Muscle of back (tissue), 13 donors: ENCODE measurements at places on chromosomes 1 and 21.

- no peak for DNase-seq
Measured at GRCh38 chr1:207172885-207173284, 68.9 kb downstream of the C4BPA start.

GRCh38 chr1:178599745-178600144 is 86.8 kb downstream of the TEX35 start:
- no peak for DNase-seq

DNA sequence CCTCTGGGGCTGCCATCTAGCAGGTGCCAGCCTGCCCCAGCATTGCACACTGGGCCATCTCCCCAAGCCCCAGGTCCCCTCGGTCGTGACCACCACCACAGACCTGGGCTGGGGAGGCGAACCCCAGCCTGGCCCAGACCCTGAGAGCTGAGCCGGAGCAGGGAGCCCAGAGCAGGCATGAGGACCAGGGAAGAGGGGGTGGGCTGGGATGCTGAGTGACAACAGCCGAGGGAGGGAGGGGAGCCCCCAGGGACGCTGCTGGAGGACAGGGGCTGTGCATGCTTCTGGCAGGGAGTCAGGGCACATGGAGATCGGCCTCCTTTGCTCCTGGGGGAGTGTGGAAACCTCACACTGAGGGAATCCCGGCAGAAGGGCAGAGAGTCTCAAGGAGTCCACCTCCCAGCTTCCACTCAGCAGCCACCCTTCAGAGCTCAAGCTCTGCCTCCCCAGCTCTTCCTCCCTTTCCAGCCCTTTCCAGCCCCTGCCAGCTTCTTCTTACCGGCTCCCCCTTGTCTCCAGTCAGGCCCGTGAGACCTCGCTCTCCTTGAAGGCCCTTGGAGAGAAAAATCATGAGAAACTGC is 23.7 kb upstream of the PEF1 start:
- DNase-seq = no peak

DNA sequence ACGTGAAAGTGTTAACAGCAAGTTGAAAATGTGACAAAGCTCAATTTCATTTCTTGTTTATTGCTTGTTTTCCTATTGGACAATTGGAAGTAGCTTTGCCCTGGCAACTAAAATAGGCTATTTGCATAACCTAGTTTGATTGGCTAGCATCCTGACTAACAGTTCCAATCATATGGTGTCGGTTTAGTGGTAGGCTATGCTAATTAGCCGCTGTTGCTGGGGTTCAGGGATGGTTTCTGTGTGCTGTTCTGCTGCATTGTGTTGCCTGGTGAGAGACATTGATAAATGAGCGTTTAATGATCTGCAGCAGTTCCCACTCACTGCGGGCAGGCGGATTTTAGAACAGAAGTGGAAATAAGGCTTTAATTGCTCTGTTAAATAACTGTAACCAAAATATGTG is 68.5 kb downstream of the DYRK1A start:
- DNase-seq = peak; percentile 93

- no peak for DNase-seq
Measured at GRCh38 chr1:90346757-90347156, 351.8 kb downstream of the ZNF326 start.

- DNase-seq = no peak
Measured at GRCh38 chr1:173297798-173298391, 90.8 kb upstream of the TNFSF4 start.

DNA sequence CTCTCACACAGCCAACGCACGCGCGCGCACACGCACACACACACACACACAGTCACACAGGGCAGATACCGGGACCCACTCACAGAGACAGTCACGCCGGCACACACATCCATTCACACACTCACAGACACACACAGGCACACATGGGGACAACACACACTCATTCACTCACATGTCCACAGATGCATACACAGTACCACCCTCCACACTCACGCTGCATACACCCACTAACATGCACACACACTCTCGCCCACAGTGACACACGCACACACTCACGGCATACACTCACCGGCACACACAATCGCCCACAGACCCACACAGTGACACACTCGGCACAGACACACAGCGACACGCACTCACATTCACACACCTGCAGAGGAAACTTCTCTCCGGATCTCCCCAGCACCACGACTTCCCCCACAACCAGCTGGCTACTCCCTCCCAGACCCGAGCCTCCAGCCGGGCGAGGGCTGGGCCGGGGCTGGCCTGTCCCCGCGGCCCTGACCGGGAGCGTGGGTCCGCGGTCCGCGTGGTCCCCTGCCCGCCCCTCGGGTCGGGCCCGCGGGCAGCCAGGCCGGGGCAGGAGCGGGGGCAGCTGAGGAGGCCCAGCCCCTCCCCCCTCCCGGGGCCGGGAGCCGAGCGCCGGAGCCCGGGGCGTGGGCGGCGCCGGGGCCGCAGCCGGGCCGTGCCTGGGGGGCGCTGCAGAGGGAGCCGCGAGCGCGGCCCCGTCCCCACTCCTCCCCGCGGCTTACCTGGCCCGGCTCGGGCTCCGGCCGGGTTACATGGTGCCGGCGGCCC is 552 bp downstream of the DLGAP3 start:
- DNase-seq = no peak

- no peak for DNase-seq
Measured at GRCh38 chr1:106879538-106879937, 176.9 kb upstream of the PRMT6 start.

DNA sequence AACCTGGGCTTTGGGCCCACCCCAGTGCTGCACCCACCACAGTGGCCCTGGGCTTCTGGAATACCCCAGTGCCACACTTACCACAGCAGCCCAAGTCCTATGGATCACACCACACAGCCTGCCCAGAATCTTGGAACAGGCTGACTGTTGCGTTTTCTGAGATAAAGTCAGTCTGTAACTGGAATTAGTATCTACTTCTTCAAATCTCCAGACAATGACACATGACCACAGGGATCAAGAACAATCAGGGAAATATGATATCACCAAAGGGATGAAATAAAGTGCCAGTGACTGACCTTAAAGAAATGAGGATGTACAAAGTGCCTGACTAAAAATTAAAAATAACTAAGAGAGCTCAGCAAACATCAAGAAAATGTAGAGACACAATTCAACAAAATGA is 239.7 kb upstream of the PLD5 start:
- DNase-seq = no peak

DNA sequence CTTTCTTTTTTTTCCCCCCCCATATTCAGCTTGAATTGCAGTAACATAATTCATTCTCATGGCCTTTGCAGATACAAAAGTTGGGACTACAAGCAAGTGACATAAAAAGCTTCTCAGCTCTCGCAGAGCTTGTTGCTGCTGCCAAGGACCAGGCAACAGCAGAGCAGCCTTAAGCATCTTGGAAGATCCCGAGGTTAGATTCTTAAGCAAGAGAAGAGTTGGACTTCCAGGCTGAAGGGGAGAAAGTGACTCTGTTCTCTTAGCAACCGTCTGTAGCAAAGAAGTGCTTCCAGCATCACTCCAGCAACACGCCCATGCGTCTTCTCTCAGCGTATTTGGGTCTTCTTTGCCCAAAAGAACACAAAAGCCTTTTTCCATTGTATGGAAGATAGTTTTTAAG is 20.7 kb downstream of the AGT start:
- DNase-seq = no peak

DNA sequence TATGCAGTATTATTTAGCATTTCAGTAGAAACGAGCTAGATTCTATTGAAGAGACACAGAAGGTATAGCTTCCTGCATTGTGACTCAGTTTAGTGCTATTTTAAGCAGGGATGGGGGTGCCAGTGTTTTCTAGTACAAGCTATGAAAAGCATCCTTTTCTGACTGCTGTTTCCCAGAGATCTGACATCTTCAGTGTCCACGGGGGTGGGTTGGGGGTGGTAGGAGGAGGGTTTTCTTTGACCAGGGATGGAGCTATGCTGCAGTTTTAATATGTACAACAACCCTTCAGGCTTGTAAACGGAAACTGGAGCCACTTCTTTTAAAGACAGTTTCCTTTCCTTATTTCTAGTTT is 2.7 kb upstream of the NEGR1 start:
- DNase-seq = peak; percentile 77

- DNase-seq = no peak
Measured at GRCh38 chr1:33377756-33378155, 53.1 kb downstream of the PHC2 start.

GRCh38 chr1:156419854-156420204 is 50.8 kb downstream of the RHBG start:
- no peak for DNase-seq

GRCh38 chr1:201094832-201095231 is 17.4 kb downstream of the CACNA1S start:
- peak; percentile 45 for DNase-seq

- no peak for DNase-seq
Measured at GRCh38 chr1:117076648-117077047, 16.5 kb downstream of the TTF2 start.

DNA sequence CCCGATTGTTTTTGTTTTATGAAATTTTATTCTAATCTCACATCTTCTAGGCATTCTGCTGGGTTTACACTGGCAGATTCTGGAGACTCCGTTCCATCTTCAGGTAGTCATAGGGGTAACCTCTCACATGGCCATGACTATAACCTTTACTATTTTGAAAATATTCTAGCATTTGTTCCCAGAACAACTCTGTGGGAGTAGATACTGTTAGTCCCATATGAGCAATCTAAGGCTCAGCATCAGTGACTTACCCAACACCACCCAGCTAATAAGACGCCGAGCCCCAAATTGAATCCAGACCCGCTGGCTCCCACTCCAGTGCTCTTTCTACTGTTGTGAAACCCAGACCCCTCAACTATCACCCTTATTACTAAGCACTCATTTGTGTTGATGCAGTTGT is 9.8 kb downstream of the ADAMTS4 start:
- no peak for DNase-seq

- DNase-seq = no peak
Measured at GRCh38 chr1:202010180-202011015, at the start of gene ELF3. TSS of gene ELF3 (plus strand) at chr1:202010587. CDS start at chr1:202011137, 550 bp downstream.

GRCh38 chr21:45391743-45392572 is 13.0 kb upstream of the COL18A1 start:
- DNase-seq = no peak

DNA sequence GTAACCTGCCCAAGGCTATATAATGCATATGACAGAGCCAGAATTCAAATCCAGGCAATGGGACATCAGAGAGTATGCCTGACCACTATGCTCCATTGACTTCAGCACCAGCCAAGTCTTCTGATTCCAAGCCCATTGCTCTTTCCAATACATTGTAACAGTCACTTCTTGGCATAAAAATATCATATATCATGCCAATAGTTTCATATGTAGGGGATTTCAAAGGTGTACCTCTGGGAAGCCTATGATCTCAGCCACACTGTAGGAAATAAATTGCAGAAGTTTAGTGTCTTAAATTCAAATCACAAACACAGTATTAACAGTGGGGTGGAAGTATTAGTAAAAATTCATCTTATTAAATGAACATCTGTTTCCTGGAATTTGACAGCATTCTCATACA is 30.0 kb upstream of the ROR1 start:
- no peak for DNase-seq

DNA sequence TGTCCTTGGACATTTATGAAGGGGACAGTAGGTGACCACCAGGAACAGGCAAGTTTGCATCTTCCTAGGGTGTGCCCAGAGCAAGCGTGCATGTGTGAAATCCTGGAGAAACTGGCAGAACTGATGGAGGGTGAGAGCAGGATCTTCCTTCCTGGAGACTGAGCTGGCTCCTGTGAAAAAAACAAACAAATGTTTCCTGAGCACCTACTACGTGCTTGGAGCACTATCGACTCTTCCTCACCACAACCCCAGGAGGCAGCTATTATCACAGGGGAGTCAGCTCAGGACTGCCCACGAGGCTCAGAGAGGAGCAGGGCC is 1.5 kb upstream of the EDN2 start:
- no peak for DNase-seq

DNA sequence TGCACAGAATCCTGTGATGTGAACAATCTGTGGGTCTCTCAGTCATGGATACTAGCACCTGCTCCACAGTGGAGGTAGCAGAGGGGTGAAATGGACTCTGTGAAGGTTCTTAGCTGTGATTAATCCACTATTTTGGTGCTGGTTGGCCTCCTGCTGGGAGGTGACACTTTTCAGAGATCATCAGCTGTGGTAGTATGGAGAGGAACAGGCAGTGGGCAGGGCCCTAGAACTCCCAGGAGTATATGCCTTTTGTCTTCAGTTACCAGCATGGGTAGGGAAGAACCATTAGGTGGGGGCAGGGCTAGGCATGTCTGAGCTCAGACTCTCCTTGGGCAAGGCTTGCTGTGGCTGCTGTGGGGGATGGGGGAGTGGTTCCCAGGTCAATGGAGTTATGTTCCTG is 54.0 kb upstream of the KCNJ15 start:
- DNase-seq = no peak

- DNase-seq = peak; percentile 30
Measured at GRCh38 chr1:209412036-209412435, 171.5 kb upstream of the CAMK1G start.

DNA sequence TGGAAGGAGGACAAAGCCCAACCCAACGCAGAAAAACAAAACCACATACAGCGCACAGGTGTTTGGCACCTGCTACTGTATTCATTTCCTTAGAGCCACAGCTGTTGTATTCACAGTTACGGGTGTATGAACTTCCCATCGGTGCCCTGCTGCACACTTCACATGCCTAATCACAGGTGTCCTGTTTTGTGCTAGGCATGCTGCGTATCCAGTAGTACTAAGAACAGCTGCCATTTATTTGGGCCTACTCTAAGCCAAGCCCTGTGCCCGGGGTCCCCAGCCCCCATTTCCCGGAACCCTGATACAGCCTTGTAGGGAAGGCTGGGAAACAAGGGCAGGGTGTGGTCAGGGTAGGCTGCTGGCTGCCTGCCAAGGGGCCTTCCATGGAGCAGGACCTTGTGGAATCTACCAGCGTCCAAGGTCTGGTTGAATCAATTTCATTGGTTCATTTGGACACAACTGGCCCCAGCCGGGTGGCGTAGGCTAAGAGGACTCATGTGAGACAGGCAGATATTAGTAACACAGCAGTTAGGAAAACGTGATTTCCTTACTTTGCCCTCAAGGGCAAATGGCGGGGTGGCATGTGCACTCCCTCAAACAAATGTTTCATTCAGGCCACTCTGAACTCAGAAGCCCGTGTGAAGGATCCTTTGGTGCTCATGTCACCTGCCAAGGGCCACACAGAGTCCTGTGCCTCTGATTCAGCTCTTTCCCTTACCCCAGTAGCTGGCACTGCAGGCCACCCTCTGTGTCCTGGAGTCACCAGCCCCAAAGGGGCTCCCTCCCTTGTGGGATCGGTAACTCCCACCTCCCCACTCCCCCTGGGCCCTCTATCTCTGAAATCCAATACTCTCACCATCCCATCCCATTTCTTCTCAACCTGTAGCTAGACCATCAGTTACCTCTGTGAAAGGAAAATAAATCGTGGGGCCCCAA is 986 bp upstream of the RNF186 start:
- DNase-seq = peak; percentile 14

GRCh38 chr1:23371987-23372880 is 2.6 kb upstream of the ZNF436 start:
- DNase-seq = no peak

DNA sequence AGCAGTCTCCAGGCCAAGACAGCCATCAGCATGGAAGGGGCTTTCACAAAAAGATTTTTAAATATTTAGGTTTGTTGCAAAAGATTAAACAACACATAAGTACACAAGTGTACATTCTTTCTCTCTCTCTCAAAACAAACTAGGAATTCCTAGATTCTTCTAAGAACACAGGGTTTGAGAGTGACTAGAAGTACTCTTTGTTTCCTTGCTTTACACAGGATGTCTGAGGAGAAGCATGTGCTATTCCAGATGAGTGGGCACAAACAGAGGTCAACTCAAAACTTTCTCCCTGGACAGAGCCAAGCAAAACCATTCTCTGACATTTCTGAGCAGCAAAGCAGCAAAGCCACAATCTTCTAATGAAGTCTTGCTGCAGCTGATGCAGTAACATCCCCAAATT is 210.6 kb upstream of the HOOK1 start:
- DNase-seq = no peak

- no peak for DNase-seq
Measured at GRCh38 chr1:216183007-216183406, 240.2 kb downstream of the USH2A start.
